ENCODE measurements at places on chromosomes 11 and 22.

DNA sequence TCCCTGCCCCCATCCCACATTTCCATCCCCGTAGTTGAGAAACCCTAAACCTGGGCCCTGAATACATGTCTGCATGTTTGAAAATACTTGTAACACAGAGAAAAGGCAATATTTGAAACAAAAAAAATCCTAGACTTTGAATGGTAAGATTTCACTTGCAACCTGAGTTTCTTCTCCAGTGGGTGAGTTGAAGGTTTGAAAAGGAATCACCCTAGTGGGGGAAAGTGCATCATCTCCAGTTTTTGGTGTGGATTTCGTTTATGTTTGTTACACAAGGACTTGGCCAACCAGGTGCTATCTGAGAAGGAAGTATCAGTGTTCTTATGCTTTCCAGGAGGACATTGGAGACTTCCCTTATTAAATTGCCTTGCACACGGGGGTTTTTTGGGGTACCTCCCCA, 90.4 kb downstream of the ABTB2 start:
- no peak for DNase-seq

DNA sequence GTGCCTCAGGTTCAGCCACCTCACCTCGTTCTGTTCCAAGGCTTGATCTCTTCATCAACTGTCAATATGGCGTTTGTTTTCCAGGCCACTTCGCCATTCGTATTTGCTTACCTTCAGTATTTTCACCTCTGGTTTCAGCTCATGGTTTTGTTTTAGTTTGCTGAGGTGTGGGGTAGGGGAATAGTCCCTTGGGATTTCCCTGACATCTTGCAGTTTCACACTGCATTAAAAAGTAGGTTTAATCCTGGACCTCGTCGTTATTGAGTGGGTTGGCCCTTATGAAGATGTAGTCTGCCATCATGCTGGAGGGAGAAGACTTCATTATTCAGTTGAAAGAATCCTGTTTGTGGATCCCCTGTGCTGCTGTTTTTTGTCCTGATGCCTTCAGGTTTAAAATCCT, 46.0 kb downstream of the C11orf91 start:
- DNase-seq: no peak

DNA sequence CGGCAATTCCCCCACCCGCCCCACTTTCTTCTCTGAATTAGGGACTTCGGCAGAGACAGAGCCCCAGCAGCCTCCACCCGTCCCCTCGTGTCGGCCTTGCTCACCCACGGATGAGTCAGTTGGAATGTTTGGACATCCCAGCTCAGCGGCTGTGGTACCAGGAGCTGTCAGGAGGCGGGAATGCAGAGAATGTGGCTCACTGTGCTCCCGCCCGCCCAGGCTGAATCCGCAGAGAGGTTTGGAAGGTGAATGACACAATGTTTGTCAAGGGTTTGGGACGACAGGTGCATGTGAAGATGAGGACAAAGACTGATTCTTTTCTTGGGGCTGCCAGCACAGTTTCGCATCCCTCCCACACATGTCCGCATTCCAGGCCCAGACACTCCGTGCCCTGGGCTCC, 39.6 kb downstream of the LIF start:
- DNase-seq: no peak

DNA sequence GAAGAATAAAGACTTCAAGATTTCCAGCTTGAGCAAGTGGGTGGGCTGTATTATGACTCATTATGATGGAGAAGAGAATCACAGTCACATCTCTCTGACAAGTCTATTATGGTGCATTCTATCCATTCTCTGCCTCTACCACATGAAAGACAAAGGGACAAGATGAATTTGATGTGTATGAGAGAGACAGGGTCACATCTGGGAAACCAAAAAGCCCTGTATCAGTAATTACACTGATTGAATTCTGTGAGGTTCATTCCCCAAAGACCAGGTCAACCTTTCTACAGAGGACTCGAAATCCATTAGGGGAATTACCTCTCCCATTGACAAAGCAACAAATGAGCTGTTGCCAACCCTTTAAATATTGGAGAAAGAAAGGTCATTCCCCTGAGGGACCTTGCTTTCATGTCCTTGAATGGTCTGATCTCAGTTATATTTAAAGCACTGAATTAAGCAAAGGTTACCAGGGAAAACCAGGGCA, 109.6 kb downstream of the USP35 start:
- DNase-seq: no peak

DNA sequence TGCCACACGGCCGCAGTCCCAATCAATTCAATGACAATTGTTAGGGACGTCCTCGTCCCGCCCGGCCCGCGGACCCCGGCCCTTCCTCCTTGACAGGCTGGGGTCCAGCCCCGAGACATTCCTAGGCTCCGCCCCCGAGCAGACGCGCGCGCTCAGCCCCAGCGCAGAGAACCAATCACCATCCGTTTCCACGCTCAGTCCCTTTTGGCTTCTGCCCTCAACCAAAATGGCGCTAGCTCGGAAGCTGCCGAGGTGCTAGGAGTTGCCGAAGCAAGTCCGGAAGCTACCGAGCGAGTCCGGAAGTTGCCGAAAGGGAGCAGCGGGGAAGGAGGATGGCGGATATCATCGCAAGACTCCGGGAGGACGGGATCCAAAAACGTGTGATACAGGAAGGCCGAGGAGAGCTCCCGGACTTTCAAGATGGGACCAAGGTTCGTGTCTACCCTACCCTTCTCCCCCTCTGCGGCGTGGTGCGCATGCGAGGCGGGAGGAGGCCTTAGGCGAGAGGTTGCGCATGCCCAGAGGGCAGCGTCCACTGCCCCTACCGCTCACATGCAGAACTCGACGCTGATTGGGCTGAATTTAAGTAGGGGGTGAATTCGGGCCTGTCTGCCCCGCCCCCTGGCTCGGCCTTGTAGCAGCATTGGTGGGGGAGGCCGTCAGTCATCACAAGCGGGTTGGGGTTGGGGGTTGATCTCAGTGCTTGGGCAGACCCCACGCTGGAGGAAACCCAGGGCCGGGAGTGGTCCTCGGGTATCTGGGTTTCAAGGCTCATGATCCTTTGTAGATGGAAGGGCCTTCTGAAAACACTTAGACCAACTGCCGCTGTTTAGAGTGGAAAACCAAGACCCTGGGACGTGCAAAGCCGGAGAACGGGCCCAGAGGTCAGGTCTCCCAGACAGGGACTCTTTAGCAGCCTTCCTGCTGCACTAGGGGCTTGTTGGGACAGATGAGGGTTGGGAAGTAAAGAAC, at the start of gene AIP:
Gene AIP, plus strand, starts transcription at position 200 of the 972 bp plus-strand sequence. Its CDS starts 133 bp downstream, at position 333.
- peak; percentile 98 for DNase-seq

DNA sequence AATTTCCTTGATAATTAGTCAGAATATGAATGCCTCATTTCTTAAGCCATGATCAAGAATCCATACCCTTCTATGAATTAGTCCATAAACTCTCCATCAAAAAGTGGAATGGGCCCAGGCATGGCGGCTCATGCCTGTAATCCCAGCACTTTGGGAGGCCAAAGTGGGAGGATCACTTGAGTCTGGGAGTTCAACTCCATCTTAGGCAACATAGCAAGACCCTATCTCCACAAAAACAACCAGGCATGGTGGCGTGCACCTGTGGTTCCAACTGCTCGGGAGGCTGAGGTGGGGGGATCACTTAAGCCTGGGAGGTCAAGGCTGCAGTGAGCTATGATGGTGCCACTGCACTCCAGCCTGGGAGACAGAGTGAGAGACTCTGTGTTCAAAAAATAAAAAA, 52.1 kb upstream of the SHANK2 start:
- DNase-seq: no peak

GRCh38 chr11:98069861-98070260, 950.9 kb upstream of the CNTN5 start:
- no peak for DNase-seq

DNA sequence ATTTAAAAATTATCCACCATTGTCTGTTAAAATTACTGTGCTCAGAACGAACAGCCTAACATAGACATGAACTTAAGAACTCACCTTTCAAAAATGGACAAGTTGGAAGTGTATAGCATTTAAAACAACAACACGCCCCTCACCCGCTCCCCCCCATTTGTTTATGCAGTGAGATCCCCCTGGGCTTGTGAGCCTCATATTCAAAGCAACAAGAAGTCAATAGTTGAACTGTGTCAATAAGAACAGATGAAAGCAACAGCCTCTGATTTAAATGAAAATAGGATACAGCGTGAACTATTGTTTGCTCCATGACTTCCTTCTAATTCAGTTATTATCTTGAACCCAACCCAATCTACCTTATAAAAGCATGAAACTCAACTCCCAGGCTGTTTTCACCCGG, 314.2 kb downstream of the BLID start:
- no peak for DNase-seq

- DNase-seq: no peak
These were observed 1.3 kb upstream of the UCP2 start for GRCh38 chr11:73983741-73984538.

DNA sequence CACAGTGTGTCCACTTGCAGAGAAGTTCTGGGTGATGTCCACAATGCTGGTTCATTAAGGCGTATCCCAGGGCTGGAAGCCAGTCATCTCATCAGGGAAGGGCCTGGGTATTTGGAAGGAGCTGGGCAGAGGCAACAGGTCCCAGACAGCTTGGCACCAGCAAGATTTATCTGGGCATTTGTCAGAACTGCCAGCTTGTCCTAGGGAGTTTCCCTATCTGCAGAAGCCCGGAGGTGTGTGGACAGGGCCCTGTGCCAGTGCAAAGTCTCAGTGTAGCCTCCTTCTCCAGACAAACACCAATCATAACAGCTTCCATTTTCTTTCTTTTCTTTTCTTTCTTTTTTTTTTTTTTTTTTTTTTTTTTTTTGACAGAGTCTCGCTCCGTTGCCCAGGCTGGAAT, 125.3 kb upstream of the TIMP3 start:
- no peak for DNase-seq

DNA sequence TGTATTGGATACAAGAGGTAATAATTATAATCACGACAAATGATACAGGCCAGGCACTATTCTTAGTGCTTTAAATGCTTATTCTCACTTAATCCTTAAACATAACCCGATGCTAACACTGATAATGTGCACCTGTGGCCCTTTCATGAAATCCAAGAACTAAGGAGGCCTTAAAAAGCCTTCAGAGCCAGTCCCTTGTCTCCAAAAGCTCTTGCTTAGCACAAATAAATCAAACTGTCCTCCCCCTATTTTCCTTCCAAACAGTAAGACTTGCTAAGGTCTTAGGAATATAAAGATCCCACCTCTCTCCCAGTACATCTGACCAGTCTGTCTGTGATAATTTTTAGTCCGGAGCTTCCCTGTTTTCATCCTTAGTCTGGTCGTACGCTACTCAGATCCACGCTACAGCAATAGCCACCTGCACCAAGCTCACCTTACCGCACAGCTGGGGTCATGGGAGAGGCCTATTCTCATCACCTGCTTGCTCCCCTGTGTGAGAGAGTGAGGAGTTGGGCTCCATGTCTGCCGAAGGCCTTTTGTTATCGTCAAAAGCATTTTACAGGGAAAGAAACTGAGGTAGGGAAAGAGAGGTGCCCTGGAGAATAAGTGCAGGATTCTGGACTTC, 16.9 kb downstream of the FXYD6 start:
- no peak for DNase-seq

DNA sequence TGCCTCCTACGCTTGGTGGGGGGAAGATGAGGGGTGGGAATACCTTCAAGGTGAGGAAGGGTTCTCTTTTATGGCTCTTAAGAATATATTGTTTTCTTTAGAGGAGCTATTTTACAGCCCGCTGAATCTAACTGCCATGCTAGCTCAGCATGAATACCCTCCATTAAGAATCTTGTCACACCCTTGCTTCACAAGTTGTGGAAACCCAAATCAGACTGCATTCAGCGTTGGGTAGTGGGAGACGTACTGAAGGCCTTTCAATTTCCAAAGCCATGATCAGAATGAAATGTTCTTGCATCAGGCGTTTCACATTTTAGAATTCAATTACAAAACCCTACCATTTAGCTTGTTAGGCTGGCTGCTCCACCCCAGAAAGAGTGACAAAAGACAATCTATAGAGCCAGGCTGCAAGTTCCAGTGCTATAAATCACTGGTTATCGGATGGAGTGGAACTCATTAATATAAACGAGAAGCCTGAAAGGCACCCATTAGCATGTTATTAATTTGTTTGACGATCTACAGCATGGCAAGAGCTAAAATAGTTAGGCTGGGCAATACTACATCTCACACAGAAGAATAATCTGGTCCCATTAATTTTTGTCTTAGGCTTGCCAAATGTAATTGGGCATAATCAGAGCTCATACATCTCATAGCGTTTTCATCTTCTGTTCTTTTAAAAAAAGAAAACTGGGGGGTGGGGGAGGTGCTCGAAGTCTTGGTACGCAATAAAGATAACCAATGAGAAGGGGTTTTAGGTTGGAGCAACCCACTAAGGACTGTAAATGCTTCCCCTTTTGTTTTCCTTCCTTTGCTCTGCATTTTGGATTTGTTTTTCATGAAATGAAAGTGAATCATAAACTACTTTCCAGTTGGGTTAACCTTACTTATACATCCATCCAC, 57.5 kb downstream of the ABTB2 start:
- no peak for DNase-seq

DNA sequence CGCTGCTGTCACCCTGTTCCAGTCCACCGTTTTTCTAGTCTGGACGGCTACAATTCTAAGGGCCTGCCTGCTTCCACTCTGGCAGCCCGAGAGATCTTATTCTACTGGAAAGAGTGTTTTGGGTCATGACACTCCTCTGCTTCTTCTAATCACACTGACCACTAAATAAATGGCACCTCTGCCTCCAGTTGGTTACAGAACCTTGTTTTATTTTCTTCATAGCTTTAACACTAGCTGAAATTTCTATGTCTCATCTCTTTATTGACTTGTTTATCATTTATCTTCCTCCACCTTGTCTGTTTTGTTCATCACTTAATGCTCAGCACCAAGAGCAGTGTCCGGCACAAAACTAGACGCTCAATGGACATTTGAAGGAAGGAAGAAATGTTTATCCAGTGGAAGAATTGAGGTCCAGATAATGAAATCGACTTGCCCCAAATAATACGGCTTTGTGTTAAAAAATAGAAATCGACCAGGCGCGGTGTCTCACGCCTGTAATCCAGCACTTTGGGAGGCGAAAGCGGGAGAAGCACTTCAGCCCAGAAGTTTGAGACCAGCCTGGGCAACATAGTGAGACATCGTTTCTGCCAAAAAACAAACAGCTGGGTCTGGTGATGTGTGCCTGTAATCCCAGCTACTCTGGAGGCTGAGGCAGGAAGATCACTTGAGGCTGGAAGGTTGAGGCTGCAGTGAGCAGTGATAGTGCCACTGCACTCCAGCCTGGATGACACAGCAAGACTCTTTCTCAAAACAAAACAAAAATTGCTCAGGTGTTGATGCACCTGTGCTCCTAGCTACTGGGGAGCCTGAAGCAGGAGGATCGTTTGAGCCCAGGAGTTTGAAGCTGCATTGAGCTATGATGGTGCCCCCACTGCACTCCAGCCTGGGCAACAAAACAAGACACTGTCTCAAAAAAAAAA, 693 bp upstream of the PRR14L start:
- no peak for DNase-seq

DNA sequence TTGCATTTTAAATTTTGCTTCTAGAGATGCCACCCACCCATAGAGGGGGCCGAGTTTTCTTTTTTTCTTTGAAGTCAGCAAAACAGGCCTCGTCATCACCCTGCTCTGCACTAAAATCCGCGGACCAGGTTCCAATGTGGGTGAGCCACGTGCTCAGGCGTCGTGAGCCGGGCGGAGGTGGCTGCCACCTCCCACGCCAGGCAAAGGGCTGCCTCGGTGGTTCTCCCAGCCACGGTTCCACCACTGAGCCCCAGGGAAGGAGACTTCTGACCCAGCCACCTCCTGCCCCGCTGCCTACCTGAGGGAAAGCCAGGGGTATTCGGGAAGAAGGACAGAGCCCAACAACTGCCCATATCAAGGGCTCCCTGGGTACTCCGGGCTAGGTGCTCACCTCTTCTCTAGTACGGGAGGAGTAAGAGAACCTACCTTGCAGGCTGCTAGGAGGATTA, 45.3 kb downstream of the MN1 start:
- DNase-seq: no peak

All from D721Med (cell line).